ENCODE measurements at places on chromosomes 1 and 21.

DNA sequence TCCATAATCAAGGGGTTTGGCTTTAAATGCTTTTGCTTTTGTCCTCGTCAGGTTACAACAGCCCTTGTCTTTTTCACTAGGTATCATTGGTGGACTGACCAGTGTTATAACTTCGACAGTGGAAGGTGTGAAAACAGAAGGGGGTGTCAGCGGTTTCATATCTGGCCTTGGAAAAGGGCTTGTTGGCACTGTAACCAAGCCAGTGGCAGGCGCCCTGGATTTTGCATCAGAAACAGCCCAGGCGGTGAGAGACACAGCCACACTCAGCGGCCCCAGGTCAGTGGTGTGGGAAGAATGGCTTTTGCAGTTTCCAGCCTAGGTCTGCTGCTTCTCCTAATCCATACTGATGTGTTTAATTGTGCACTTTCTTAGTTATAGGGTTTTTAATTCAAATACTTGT lies 157.9 kb downstream of the DHRS3 start:
- DNase-seq = no peak

DNA sequence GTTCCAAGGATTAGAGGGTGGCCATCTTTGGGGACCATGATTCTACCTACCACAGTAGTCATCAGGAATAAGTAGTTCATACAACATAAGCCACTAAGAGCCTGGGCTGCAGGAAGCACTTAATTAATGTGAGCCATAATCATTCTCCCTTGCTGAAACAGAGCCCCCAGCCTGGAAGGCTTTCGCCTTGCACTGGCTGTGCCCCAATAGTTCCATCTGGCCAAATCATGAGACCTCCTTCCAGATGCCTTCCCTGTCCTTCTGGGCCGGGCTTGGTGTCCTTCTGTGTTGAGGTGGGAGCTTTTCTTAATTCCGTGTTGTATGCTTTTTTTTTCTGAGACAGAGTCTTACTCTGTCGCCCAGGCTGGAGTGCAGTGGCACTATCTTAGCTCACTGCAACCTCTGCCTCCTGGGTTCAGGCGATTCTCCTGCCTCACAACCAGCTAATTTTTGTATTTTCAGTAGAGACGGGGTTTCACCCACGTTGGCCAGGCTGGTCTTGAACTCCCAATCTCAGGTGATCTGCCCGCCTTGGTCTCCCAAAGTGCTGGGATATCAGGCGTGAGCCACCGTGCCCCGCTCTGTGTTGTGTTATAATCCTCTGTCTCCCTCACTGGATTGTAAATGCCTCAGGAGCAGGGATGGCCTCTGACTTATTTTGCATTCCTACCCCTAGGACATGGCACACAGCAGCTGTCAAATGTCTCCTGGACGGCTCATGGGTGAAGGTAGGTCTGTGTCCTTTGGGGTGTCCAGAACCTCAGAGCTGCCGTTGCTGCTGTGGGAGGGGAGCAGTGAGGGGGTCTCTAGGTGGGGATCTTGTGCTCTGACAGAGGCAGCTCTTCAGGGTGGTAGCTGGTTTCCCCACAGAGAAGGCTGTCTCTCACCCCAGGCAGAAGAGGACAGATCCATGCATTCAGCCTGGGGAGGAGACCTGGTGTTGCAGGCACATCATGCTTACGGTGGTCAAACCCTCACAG lies 10.1 kb downstream of the GNG4 start:
- DNase-seq = peak; percentile 33

GRCh38 chr1:111320066-111320879 lies 29.6 kb downstream of the CHIA start:
- no peak for DNase-seq

- DNase-seq = no peak
Measured at GRCh38 chr1:206439205-206439604, 31.1 kb upstream of the IKBKE start.

DNA sequence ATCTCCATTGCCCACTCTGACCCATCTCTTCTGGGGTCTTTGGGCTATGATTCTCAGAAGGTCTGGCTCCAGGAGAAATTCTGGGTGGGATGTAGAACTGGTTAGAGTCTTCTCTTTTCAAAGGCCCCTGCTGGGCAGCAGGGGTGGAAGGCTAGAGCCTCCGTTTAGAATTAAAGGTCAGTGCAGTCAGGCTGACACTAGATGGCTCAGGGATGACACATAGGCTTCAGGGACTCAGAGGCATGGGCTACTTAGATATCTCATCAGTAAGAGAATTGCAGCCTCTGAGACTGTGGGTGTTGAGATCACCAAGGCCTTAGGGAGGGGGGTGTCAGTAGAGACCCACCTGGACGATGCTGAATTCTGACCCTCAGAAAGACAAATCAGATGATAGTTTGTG lies 12.6 kb upstream of the PPM1J start:
- DNase-seq = no peak

- DNase-seq = no peak
Measured at GRCh38 chr1:1069711-1070676, 4.1 kb downstream of the RNF223 start.

GRCh38 chr1:172132836-172133235 lies 287.6 kb upstream of the C1orf105 start:
- no peak for DNase-seq

- DNase-seq = no peak
Measured at GRCh38 chr1:30418061-30418938, 305.1 kb downstream of the MATN1 start.

GRCh38 chr1:50251702-50252101 lies 143.0 kb downstream of the ELAVL4 start:
- DNase-seq = no peak
